ENCODE measurements at places on chromosomes 7 and 10. TPM values are rescaled to one million over a fixed set of nuclear protein-coding genes. Genes with fewer than 3 reads are reported as not detected.

GNAT3 gene
- total RNA-seq = not detected

GPR15LG gene
- total RNA-seq = not detected

ADCYAP1R1 gene
- total RNA-seq = not detected

ZNF853 gene
- 10.6 TPM for total RNA-seq

EPDR1 gene
- 20.2 TPM for total RNA-seq

HABP2 gene
- not detected for total RNA-seq
